BJ (cell line): ENCODE measurements at places on chromosomes 11 and 22.

DNA sequence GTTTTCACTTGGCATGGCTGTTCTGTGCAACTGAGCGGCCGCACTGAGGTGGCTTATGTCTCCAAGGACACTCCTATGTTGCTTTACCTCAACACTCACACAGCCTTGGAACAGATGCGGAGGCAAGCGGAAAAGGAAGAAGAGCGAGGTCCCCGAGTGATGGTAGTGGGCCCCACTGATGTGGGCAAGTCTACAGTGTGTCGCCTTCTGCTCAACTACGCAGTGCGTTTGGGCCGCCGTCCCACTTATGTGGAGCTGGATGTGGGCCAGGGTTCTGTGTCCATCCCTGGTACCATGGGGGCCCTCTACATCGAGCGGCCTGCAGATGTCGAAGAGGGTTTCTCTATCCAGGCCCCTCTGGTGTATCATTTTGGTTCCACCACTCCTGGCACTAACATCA lies 2.1 kb downstream of the CLP1 start:
- no peak for DNase-seq

DNA sequence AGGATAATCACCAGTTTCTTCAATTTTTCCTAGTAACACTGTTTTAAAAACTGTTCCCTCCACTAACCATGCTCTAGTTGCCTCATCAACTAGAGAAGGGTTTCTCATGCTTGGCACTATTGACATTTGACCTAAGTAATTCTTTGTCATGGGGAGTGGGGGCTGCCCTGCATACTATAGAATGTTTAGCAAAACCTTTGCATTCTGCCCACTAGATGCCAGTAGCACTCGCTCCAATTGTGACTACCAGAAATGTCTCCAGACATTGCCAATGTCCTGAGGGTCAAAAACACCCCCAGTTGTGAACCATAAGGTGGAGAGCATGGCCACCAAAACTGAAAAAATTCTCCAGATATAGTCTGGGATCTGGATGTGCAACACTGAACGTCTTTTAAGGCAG lies 27.6 kb upstream of the BMAL1 start:
- no peak for DNase-seq

DNA sequence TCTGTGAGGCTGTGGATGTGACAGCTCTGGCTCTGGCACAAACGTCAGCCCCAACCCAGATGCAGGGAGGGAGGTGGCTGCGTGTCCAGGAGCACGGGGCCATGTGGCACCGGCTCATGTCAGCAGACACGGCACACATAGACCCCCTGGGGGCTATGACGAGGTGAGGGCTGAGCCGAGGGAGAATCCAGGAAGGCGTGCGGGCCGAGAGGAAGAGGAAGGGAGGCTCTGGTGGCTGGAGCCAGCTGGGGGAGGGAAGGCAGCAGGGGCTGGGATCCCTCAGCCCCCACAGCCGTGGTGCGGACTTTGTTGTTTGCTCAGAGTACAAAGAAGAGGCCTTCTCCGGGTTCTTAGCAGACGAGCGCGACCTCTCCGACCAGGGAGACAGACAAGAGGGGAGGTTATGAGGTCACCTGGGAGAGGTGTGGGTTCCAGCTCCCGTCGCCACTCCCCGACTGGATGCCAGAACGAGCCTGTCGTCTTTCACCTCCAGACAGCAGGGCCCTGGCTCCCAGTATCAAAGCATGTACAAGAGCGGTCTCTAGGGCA lies 46.1 kb downstream of the CDKN1C start:
- no peak for DNase-seq

DNA sequence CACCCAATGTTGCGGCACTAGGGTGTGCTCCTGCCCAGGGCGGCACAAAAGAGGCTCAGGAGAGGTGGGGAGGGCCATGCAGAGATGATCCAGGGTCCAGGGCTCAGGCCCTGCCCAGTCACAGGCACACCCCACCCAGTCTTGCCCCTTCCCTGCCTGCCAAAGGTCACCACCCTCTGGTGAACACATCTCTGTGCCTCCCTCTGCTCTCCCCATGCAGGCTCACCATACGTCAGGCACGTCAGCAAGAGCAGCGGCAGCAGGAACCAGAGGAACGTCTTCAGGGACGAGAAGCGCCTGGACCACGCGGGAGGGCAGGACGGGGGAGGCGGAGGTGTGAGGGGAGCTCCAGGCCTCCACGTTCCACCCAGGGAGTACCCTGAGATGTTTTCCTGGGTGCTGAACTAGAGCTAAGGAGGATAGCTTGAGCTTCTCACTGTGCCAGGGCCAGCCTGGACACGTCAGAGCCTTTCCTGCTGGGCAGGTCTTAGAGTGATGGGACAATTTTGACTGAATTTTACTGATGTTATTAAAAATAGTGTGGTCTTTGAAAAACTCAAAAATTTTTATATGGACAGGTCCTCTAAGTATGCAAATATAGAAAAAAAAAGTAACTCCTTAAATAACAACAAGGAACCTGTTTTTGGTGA lies 7.2 kb downstream of the SUN2 start:
- DNase-seq, result no peak

DNA sequence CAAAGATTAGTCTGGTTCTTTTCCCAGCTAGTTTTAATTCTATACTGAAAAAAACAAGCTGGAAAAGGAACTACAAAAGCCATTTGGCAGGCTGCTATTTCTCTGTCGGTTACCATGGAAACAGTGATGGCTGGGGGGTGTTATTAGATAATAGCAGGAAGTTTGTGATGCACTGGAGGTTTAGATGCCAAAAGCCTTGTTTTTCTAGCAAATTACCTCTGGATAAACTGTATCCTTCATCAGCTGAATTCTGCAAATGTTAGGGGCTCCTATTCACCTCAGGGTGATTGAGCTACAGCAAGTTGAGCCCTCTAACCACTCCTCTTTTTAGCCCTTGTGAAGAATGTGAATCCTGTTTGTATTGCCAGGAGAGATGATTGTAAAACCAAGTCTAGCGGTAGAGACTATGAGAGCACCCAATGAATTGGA lies 25.2 kb downstream of the ALKBH3 start:
- DNase-seq, result no peak

- DNase-seq, result no peak
Observed at GRCh38 chr11:129967996-129968395, 34.6 kb downstream of the PRDM10 start.

GRCh38 chr11:61061081-61061826 lies 41.0 kb upstream of the CD5 start:
- no peak for DNase-seq

GRCh38 chr11:1896923-1897322 lies 5.2 kb upstream of the PRR33 start:
- DNase-seq, result no peak

- no peak for DNase-seq
Observed at GRCh38 chr22:23834406-23834792, 4.4 kb downstream of the DERL3 start.

DNA sequence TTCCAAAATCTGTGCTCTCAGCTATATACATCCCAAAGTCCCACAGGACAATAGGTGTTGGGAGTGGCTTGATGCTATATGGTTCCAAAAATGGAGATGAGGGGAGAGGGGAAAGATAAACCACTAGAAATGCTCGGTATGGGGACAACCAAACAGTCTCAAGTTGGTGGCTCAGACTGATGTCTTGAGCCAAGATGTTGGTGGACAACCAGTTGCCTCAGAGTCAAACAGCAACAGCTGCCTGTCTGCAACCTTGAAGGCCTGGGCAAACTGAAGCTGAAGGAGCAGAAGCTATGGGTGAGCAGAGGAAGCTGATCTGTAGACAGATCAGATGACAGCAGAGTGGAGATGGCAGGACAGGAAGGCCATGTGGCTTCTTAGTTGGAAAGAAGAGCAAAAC lies 4.0 kb downstream of the RRP8 start:
- no peak for DNase-seq

GRCh38 chr11:23974601-23975000 lies 522.3 kb upstream of the LUZP2 start:
- DNase-seq, result no peak

GRCh38 chr22:22157348-22157725 lies 87.2 kb upstream of the VPREB1 start:
- no peak for DNase-seq

GRCh38 chr11:35792148-35792845 lies 129.7 kb downstream of the TRIM44 start:
- DNase-seq, result no peak

DNA sequence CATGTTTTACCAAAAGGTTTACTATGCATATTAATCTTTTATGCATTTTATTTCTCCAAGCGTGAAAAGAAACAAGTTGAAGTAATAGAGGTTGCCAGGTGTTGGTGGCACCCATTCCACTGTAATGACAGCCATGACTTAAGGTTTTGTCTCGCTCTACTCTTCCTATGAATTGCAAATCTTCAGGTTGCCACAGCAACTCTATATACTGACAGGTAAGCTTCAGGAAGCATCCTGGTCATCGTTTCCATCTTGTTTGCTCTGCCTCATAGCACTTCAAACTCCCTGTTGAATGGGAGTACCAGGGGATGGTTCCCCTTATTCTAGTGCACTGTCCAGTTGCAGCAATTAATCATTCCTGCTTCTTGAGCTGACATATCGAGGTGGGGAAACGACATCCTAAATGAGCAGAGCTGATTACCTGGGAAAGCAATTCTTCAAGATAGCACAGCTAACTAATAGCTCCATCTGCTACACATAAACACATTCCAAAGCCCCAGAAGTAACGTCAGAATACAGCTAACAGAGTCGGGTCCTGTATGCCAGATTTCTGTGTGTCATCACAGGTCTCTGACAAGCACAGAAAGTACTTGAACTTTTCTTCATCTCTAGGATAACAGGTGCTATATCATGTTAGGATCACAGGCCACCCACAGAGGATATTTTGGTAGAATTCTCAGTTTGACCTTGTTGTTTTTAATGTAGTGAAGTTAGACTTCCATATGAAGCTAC lies 80.3 kb downstream of the CADM1 start:
- DNase-seq, result peak; percentile 6

GRCh38 chr11:34898474-34898873 lies 17.7 kb downstream of the APIP start:
- no peak for DNase-seq

GRCh38 chr11:77474684-77475060 lies 778 bp upstream of the PAK1 start:
- no peak for DNase-seq

DNA sequence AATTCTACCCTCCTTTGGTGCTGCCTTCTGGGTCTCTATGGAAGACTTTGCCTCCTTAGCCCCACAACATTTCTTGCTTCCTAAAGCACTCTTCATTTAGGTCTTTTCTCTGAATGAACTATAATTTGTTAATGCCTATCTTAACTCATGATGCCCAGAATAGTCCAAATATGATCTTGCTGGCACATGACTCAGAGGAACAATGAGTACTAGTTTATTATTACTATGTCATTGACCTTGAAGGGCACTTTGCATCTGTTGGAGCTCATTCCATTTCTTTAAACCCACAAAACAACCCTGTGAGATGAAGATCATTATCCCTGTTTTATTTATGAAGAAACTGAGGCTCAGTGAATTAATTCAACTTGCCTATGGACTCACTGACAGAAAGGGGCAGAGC lies 320.2 kb upstream of the PLET1 start:
- DNase-seq, result no peak

- DNase-seq, result no peak
Observed at GRCh38 chr11:96470521-96470920, 80.7 kb downstream of the JRKL start.

DNA sequence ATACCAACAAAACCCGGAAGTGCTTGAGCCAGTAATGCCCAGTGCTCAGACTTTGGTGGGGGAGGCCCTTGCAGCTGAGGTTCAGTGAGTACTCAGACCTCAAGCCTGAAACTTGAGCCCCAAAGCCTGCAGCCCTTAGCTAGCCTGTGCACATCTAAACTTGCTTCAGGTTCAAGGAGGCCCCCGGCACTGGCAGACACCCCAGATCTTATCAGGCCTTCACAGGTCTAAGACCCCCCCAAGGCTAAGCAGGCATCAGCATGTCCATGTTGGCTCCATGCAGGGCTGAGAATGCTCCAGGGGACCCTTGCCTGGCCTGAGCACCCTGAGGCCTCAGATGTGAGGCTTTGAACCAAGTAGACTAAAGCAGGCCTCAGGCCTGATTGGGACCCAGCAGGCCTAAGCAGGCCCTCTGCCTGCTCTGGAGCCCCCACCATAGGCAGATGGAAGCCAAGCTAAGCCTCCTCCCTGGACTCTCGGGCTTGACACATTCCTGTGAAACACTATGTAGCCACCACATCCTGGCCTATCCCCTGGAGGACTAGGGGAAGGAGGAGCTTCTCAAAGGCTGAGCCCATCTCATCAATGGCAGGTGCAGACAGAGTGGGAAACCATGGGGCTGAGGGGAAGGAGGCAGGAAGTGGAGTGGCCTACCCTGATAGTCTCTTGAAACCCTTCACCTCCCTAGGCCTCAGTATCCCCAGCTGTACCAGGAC lies 1.2 kb upstream of the CASTOR1 start:
- DNase-seq, result no peak

DNA sequence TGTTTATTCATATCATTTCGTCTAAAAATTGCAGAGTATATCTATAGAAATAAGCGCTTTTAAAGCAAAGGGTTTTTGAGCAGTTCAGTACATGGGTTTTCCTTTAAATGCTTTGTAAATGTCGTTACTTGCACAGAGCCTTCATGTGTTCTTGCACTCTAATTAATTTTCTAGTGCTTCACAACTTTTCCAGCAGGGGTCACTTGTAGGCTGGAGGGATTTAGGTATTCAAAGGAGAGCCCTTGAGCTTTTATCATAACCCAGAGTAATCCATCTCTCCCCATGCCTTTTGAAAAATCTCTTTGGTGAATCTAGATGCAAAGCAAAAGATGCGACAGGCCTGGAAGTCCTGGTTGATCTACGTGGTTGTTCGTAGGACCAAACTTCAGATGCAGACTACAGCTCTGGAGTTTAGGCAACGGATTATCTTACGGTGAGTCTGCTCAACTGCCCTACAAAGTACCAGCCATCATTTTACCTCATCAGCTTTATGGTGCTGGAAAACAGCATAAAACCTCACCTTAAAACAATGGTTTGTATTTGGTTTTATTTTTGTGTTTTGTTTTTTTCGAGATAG lies 60.4 kb downstream of the SFI1 start:
- no peak for DNase-seq

DNA sequence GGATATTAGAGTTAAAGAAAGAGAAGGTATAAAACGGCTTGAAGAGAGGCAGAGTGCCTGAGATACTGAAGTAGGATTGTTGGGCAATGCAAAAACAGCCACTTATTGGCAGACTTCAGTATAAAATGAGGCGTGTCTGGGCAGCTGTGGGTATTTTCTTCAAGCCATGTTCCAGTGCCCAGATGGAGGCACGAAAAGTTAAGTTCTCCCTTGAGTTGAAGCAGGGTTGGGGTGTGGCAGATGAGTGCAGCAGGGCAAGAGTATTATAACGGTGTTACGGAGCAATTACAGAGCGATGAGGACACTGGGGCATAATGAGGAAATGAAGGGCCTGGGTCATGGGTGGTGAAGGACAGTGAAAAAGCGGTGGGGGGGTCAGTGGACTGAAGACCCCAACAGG lies 73.7 kb upstream of the CREB3L1 start:
- no peak for DNase-seq

GRCh38 chr11:107583629-107584195 lies 7.2 kb upstream of the ELMOD1 start:
- DNase-seq, result no peak
